ENCODE measurements at places on chromosomes 5 and 9.
A peak's percentile ranks its signal among the peaks of the same experiment; 100 is the strongest.

DNA sequence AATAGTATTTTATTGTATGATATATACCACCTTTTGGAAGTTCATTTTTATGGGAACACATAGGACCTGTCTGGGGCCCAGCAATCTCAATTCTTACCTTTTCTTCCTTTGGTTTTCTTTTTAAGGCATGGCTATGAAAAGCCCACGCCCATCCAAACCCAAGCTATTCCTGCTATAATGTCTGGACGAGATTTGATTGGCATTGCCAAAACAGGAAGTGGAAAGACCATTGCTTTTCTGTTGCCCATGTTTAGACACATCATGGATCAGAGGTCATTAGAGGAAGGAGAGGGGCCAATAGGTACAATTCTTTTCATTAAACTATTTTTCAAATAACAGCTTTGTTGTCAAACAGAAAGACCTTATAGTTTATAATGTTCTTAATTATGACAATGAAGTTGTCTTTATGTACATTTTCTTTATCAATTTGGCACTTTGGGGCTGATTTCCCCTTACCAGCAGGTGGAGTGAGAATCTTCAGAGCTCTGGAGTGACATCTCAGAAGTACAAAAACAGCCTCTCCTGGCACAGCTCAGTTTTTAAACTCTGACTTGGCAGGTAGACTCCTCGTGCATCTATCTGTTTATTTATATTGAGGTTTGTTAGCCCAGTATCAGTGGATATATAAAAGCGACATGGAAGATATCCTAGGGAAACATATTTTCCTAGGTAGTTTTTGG lies 25.8 kb downstream of the DDX46 start:
- no peak for DNase-seq

GRCh38 chr5:173963867-173964441 lies 25.0 kb upstream of the C5orf47 start:
- no peak for DNase-seq

GRCh38 chr5:5159282-5160103 lies 19.4 kb downstream of the ADAMTS16 start:
- no peak for DNase-seq

DNA sequence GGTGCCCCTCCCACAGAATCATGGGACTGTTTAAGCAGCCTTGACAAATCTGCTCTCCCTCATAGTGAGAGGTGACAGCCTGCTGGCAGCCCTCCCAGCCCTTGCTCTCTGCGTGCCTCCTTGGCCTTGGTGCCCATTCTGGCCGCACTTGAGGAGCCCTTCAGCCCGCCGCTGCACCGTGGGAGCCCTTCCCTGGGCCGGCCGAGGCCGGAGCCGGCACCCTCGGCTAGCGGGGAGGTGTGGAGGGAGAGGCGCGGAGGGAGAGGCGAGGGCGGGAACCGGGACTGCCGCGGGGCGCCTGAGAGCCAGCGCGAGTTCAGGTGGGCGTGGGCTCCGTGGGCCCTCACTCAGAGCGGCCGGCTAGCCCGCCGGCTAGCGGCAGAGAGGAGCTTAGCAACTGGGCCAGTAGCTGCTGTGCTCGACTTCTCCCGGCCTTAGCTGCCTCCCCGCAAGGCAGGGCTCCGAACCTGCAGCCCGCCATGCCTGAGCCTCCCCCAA lies 125.9 kb upstream of the MYO10 start:
- no peak for DNase-seq

DNA sequence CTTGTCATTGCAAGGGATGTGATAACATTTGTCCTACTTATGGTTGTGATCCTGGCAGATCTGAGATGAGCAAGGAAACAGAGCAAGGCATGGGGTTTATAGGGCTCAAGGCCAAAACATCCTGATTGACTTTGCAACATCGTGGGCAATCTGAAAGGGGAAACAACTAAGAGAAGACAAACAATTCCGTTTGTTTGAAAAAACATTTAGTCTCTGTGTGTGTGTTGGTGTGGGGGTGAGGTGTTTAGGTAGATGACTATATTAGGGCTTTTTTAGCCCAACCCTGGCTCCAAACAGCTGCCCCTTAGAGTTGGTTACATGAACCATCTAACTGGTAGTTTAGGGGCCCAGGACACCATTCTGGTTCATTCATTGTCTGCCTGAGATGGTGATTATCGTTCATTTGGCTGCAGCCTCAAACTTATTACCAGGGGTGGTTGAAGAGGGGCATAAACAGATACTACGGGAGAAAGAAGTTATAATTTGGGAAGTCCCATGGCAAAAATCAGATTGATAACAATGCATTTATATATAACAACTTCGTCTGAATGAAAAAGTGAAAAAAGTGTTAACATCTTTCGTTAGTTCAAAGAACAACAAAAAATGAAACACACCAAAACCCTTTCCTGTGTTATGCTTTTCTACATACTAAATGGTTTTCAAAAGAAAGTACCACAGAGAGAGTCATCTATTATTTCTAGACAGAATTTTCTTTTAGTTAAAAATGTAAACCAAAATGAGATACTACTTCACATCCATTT lies 5.7 kb downstream of the FYB1 start:
- no peak for DNase-seq

- DNase-seq = no peak
Observed at GRCh38 chr5:128826275-128826674, 139.0 kb upstream of the SLC27A6 start.

GRCh38 chr5:30197662-30198061 lies 995.8 kb upstream of the CDH6 start:
- no peak for DNase-seq

- no peak for DNase-seq
Observed at GRCh38 chr5:151624476-151624875, 33.3 kb upstream of the FAT2 start.

GRCh38 chr5:88681211-88681803 lies 201.7 kb downstream of the MEF2C start:
- no peak for DNase-seq

- DNase-seq = no peak
Observed at GRCh38 chr9:73170185-73170957, 18.7 kb downstream of the ANXA1 start.

GRCh38 chr9:89278997-89279739 lies 31.8 kb upstream of the CKS2 start:
- DNase-seq = peak; percentile 21

DNA sequence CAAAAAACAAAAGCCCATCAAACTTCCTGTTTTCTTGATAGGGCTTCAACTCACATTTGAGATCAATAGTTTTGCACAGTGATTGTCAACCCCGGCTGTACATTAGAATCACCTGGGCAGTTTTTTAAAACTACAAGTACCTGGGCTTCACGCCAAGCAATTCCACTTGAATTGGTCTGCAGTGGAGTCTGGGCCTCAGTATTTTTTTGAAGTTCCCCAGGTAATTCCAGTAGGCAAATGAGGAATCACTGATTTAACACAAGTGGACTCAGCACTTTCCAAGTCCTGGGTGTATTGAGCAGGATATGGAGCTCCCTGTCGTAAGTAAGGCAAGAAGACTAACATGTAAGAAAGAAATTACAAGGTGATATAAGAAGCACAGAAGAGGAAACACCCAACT lies 14.8 kb upstream of the SMIM15 start:
- DNase-seq = no peak

- DNase-seq = no peak
Observed at GRCh38 chr5:133234911-133235310, 183.1 kb downstream of the HSPA4 start.

DNA sequence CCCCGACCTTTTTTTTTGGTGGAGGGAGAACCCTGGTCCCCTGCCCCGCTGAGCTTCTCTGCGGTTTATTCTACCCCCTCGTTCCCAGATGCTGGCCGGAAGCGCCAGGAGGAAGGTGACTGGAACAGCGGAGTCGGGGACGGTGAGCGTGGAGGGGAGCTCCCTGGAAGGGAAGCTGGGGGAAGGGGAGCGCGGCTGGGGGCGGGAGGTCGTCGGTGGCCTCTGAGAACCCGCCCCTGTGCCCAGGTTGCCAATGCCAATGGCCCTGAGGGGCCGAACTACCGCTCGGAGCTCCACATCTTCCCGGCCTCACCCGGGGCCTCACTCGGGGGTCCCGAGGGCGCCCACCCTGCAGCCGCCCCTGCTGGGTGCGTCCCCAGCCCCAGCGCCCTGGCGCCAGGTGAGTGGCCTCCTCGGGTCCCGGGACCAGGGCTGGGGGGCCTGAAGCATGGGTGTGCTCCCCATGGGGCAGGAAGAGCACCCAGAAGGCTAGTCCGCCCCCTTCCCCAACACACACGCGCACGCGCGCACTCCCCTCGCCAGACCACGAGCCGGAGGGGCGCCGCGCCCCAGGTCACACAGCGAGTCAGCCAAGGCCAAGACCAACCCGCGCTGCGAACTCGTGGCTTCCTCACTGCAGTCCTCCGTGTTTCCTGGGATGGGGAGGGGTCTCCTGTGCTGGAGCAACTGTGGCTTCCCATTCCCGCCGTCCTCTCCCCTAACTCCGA lies 10.6 kb downstream of the MYOZ3 start:
- DNase-seq = no peak

- DNase-seq = no peak
Observed at GRCh38 chr5:80284720-80285119, 28.9 kb upstream of the SERINC5 start.

- no peak for DNase-seq
Observed at GRCh38 chr9:136853596-136854112, 1.5 kb downstream of the MAMDC4 start.

GRCh38 chr5:111697215-111697614 lies 59.8 kb downstream of the NREP start:
- DNase-seq = no peak

DNA sequence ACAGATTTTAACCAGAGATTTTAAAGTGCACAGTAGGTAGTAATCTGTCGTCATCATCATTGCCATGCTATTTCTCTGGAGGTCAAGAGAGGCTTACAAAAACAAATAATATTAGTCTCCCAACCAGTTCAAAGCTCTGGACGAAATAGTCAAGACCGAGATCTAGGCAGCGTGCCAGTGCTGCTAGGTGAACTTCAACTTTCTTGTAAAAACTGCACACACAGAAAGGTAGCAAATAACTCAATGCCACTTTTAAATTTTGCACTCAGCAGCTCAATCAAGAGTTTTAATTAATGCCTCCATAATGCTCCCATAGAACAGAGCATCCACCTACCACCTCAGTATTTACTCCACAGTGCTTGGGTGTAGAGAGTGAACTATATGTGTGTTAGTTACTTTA lies 656.8 kb downstream of the IRX1 start:
- no peak for DNase-seq

- DNase-seq = no peak
Observed at GRCh38 chr9:133597316-133597957, 11.8 kb downstream of the FAM163B start.

- no peak for DNase-seq
Observed at GRCh38 chr5:179616002-179616594, 7.4 kb downstream of the HNRNPH1 start.

DNA sequence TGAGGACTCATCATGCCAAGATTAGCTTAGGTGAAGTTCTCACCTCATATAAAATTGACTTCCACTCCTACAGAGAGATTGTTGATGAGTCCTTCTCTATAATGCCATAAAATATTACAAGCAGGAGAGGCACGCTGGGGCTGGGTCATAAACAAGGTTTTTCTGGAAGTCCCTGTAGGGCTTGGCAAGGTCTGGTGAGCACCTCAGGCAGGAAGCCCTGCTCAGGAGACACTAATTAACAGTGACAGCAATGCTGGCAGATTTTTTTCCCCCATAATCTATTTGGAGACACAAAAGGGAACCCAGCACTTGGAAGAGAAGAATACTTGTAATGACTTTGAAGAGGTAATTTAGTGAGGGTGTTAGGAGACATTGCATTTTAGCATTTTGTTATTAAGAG lies 118.7 kb downstream of the DIRAS2 start:
- DNase-seq = no peak

GRCh38 chr5:135038813-135039270 lies 4.8 kb upstream of the PITX1 start:
- no peak for DNase-seq

- no peak for DNase-seq
Observed at GRCh38 chr9:92501671-92502393, 19.5 kb upstream of the ASPN start.

- DNase-seq = no peak
Observed at GRCh38 chr5:73390972-73391371, 57.6 kb downstream of the FOXD1 start.

GRCh38 chr5:118371973-118372831 lies 616.1 kb downstream of the DTWD2 start:
- no peak for DNase-seq

DNA sequence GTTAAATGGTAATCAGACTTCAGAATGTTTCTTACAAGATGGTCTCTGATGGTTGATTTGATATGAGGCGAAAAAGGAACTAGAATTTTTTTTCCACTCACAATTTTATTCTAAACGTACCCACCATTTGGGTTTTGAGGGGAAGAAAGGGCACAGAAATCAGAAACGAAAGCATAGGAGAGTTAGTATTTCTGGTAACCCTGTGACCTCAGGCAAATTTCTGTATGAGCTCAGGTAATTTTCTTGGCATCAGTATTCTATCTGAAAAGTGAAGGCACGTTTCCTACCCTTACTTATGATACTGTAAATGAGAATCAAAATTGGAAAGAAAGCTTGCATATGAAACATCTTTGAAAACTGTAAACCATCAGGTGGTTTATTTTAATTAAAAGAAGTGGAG lies 26.5 kb downstream of the TMEFF1 start:
- no peak for DNase-seq

Data from AG04450 (cell line).